ENCODE measurements at places on chromosomes 4 and X.
A peak's percentile ranks its signal among the peaks of the same experiment; 100 is the strongest.

DNA sequence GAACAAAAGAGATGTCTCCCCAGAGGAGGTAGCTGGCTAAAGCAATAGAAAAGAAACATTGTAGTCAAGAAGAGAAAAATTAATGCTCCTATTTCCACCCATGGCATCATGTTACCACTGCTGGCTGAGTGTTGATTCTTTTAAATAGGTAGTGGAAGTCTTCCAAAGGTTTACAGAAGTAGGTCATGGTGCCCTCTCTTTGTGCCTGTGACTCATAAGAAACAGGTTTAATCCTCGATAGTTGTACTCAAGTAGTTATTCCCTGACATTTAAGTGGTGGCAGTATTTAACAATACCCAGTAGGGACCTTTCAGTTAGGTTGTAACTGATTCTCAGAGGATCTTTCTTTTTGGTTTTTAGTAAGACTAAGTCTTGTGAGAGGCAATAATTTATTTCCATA, 247.8 kb downstream of the TEX13A start:
- DNase-seq = no peak

DNA sequence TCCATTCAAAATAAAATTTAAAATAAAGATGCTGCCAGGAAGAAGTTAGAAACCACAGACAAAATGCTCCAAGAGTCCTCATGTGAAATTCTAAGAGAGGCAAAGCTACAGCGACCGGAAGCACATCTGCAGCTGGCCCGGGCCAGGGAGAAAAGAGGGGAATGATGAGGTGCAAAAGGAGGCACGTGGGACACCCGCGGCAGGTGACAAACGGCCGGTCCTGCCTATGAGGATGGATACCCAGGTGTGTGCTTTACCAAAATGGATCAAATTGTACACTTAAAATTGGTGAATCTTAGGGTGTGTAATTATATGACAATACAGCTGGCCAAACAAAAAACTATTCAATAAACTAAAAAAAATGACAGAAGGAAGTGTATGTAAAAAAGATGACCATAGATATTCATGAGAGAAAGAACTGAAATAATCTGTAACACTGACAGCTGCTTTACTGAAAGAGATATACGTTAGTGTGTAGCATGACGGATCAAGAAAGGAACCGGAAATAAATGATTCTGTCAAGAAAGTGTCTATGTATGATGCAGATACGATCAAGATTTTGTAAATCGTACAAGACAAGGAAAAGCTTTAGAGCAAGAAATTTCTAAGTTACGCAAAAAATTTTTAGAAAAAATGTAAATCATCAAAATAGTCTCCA, 29.5 kb downstream of the PPP2R3B start:
- no peak for DNase-seq

- no peak for DNase-seq
These were observed 47.3 kb upstream of the NFKB1 start for GRCh38 chr4:102453827-102454226.

GRCh38 chrX:68699960-68700746, 52.7 kb downstream of the STARD8 start:
- peak; percentile 24 for DNase-seq

DNA sequence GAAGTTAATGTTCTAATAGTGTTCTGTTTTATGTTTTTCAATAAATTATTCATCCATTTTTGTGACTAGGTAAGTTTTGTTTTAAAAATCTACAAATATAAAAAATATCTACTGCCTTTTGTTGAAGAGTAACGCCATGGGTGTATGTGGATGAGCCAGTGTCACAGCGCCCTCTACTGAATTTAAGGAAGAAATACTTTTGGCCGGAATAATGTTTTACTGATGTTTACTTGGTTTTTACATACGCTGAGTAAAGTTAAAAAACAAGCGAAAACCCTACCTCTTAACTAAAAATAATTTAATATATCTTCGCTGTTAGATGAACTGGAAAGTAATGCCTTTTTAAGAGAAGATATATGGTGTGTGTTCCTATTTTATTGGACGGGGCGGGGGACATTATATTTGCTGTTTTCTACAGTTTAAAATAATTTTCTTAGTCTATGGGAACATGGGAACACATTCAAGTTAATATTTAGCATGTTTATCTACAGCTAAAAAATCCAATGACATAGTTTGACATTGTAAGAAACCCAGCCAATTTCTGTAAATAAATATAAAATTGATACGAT, 86.1 kb downstream of the CPE start:
- no peak for DNase-seq

DNA sequence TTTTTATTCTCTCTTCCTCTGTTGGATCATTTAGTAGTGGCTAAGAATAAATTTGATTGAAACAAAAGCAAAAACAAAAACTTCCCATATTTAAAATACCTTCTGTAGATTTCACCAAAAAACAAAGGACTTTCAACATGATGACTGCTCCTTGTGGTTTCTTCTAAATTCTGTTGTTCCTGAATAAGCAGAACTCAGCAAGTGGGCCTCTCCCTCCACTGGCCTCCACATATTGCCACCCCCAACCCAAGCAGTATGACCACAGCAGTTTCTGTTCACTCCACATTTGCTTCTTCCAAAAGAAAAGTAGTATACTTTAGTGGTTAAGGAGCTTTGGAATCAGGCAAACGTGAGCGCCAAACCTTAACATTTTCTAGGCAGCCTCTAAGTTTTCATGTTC, 114.7 kb downstream of the COX18 start:
- no peak for DNase-seq

DNA sequence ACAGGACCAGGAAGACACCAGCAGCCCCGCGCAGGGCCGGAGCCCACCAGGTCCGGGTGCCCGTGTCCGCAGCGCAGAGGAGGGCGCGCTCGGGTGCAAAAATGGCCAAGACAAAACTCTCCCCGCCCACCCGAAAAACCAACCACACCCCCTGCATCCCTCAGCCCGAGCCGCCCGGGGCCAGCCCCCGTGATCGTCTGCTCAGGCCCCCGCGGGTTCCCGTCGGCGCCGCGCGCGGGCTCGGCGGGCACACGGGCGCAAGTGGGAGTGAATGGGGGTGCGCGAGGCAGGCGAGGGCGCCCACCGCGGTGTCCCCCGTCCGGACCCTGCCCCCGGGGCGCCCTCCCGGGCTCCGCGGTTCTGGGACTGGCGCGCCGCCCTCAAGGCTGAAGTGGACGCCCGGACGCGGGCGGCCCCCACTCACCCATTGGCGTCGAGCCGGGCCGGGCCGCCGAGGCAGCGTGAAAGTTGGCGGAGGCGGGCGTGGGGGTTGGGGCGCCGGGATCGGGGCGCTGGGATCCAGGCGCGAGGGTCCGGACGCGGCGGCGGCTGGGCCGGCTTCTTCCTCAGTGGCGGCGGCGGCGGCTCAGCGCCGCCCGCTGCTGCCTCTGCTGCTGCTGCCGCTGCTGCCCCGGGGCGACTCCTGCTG, 393 bp downstream of the SH3KBP1 start:
- DNase-seq = peak; percentile 22

DNA sequence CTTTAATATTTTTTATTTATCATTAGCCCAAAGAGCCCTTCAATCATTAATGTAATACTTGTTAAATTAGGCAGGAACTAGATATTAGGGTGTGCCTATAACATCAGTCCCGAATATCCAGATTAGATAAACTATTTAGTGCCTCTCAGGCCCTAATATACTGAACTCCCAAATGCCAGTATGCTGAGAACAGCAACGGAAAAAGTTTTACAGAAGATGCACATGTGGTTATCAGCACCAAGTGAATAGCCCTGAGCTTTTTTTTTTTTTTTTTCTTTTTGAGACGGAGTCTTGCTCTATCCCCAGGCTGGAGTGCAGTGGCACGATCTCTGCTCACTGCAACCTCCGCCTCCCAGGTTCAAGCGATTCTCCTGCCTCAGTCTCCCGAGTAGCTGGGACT, 13.0 kb upstream of the ELF2 start:
- no peak for DNase-seq

DNA sequence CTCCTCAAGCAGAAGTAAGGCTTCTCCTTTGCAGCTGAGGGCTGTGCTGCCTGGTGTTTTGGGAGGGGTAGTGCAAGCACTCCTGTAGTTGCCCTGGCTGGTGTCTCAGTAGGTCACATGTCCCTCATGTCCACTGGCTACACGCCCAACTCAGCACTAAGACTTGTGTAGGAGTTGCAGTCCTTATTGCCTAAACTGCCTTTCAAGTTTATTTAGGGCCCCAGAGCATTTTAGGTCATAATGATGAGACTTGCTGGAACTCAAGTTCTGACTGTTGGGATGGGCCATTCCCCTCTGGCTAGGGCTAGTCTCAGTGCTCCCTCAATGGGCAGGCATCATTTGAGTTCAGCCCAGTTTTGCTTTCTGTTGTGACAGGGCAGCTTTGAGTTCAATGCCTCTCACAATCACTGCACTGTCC, 44.1 kb downstream of the PPM1K start:
- DNase-seq = peak; percentile 73

- no peak for DNase-seq
These were observed 400.1 kb upstream of the PABPC4L start for GRCh38 chr4:134601706-134602105.

GRCh38 chrX:49725401-49725800, 29.6 kb upstream of the PAGE1 start:
- DNase-seq = no peak

GRCh38 chrX:6187256-6187655, 41.4 kb downstream of the NLGN4X start:
- no peak for DNase-seq

- DNase-seq = no peak
These were observed 14.3 kb upstream of the LSM6 start for GRCh38 chr4:146161243-146161642.

- DNase-seq = peak; percentile 95
These were observed at the start of gene SNX25 for GRCh38 chr4:185209031-185209851. Gene SNX25 (plus strand): TSS chr4:185209598. CDS start chr4:185209827, 229 bp downstream.

- no peak for DNase-seq
These were observed 73.7 kb upstream of the GALNT7 start for GRCh38 chr4:173094739-173095421.

DNA sequence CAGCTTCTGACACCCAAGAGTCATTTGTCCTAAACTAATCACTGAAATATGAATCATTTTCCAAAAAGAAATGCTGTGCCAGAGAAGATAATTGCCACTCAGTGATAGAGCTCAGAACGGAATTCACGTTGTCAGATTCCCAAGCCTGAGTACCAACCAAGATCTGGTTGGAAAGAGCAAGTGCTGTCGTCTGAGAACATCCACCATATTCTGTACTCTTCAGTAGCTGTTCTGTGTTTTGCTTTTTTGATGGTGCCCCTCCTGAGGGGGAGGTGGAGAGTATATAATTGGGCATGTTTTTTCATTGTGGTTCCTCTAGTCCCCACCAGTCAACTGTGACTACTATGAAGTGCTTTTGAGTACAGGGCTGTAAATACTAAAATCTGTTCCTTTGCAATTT, 13.2 kb downstream of the RUFY3 start:
- no peak for DNase-seq

- DNase-seq = peak; percentile 77
These were observed 214.6 kb downstream of the PALLD start for GRCh38 chr4:168711197-168712140.

GRCh38 chr4:2364654-2365053, 53.8 kb downstream of the ZFYVE28 start:
- peak; percentile 66 for DNase-seq

DNA sequence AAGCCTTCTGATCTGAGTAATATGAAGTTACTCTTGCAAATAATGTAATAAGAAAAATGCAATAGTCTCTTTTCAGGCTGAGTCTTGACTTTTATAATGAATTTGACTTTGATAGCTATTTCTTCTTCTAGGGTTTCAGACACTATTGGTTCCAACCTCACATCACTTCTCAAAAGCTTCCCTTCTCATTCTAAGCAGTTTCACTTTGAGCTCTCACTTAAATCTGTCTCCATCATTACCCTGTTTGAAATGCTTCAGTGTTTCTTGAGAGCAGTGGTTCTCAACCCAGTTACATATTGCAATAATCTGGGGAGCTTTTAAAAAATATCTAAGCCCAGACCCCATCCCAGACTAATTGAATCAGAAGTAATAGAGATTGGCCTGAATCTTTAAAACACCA, 40.5 kb upstream of the BMP2K start:
- DNase-seq = no peak

DNA sequence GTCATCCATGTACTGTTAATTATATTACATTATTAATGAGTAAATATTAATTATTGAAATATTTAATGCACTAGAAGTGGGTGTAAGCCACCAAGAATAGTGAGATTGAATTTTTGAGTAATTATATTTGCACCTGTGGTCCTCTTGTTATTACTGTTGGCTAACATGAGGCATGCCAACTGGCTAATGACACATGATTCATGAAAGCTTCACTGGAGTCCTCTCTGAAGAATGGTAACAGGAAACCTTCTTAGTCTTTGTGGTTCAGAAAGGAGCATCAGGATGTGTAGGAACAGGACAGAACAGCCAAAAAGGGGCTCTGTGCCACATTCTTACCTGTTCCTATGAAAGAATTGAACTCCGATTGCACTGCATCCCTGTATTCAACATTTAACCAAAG, 65.2 kb downstream of the SLC4A4 start:
- DNase-seq = no peak

DNA sequence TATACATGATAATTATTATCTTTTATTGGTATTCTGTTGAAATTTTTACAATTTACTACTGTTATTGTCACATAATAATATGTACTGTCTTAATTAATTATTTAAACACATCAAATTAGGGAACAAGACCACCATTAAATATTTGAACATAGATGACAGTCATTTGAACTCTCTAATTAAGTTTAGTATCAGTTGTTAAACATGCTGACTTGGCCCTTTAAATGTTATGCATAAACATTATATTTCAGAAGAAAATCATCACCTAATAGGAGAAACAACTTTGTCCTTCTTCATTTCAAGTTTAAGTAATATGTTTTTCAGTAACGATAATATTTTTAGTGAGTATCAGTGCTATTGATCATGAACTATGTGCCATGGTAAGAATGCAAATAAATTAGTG, 623.5 kb upstream of the GNPDA2 start:
- no peak for DNase-seq

DNA sequence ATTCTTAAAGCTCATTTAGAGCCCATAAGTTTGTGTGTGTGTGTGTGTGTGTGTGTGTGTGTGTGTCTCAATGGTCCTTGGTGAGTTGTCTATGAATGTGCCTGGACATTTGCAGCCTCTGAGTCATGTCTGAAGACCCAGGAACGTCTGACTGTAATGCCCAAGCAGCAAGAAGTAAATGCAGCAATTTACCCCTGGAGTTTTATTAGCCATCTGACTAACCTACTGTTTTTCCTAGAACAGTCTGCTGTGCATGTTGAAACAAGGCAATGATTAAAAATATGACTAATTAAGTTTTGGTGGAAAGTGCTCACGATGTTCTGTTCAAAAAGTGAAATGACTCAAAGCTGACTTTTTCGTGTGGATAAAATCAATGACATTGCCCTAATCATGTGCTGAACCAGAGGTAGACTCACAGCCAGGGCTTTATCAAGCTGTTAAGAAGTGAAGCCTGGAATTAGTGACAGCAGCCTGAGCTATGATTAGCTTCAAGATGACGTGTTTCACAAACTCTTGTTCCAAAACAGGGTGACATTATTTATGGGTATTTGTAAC, 201.6 kb downstream of the CPE start:
- DNase-seq = peak; percentile 22

- DNase-seq = no peak
These were observed 121.2 kb downstream of the AFAP1 start for GRCh38 chr4:7818399-7818911.

GRCh38 chrX:19639056-19639455, 123.7 kb upstream of the MAP3K15 start:
- no peak for DNase-seq

All from tibial artery (tissue), 4 donors.